Thyroid gland (tissue), 4 donors: ENCODE measurements at places on chromosomes 7 and 10.
A peak's percentile ranks its signal among the peaks of the same experiment; 100 is the strongest.

- H3K27ac ChIP-seq = no peak overlapping the region
- H3K27me3 ChIP-seq = no peaks in the 10 kb centered on the region
- H3K4me3 ChIP-seq = no peak overlapping the region
These were observed 965.7 kb downstream of the REEP3 start for GRCh38 chr10:64486901-64487300.

DNA sequence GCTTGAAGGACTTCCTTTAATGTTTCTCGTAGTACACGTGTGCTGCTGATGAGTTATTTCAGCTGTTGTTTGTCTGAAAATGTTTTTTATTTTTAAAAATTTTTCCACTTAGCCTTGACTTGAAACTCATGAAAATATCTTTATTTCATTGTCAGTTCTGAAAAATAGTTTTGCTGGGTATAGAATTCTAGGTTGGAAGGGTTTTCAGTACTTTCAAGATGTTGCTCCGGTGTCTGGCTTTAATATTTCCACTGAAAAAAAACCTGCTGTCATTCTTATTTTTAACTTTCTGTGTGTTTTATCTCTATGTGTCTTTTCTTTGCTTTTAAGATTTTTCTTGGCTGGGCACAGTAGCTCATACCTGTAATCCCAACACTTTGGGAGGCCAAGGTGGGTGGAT is 103.8 kb downstream of the UNCX start:
- DNase-seq = no peak
- H3K4me1 ChIP-seq = no peaks in the 10 kb centered on the region
- no peak overlapping the region for H3K4me3 ChIP-seq
- H3K36me3 ChIP-seq = no peaks in the 10 kb centered on the region

DNA sequence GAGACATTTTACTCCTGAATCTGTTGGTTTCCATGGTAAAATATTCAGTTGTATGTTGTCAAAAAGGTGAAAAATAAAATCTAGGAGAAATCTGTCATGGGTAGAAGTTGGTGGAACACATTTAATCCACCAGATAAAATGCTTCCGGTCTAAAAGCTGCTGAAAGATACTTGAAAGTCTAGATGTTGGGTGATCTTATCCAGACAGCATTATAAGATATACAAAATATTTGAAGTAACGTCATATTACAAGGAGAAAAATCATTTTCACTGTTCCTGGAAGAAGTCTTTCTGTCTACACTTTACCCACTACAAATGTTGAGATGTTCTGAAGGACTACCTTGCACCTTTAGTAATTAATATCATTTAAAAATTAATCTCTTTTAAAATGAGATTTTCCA is 40.9 kb downstream of the CALD1 start:
- no peaks in the 10 kb centered on the region for H3K27me3 ChIP-seq
- DNase-seq = no peak
- H3K4me3 ChIP-seq = no peak overlapping the region
- H3K36me3 ChIP-seq = no peaks in the 10 kb centered on the region

- no peaks in the 10 kb centered on the region for H3K4me1 ChIP-seq
- no peaks in the 10 kb centered on the region for H3K36me3 ChIP-seq
- no peak overlapping the region for H3K27ac ChIP-seq
- no peak for DNase-seq
These were observed 13.4 kb downstream of the STEAP1B start for GRCh38 chr7:22486597-22486996.

DNA sequence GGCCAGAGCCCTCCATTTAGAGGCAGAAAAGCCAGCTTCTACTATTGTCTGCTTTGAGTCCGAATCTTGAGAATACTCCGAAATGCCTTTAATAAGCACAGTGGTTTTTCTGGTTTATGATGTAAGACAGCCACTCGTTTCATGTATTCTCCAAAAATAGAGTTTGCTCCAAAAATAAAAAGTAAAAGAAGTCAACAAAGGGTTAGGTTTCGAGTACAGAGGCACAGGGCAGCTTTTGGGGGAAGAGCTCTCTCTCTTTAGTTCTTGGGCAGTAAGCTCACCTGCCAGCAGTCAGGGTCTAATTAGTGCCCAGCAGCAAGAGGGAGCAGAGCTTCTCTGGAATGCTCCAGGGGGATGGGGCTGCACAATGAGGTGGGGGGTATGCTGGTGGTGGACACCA is 20.2 kb downstream of the CREB3L2 start:
- no peak overlapping the region for H3K4me3 ChIP-seq
- no peak for DNase-seq
- H3K36me3 ChIP-seq = no peaks in the 10 kb centered on the region
- peak overlapping the region; percentile 83 for H3K27ac ChIP-seq
- H3K4me1 ChIP-seq = peaks cover 79% of the 10 kb centered on the region

- H3K27me3 ChIP-seq = no peaks in the 10 kb centered on the region
- no peak overlapping the region for H3K4me3 ChIP-seq
- H3K27ac ChIP-seq = peak overlapping the region; percentile 48
- no peak for DNase-seq
- H3K36me3 ChIP-seq = no peaks in the 10 kb centered on the region
These were observed 143.3 kb downstream of the HDAC9 start for GRCh38 chr7:18638594-18639452.

DNA sequence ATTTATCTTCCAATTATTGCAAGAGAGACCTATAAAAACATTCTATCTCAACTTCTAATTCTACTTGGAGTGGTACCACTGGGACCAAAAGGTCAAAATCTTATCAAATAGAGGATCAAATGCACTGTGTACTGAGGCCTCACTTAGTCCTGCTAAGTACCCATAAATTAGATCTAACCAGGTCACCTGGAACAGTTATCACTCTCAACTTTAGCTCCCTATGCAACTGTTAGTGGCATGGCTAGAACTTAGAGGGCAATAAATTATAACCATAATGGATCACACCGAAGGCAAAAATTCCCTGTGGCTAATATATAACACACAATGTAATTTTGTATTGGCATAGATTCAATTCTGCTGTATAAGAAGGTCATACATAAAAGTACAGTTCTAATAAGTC is 428.9 kb downstream of the PCDH15 start:
- no peaks in the 10 kb centered on the region for H3K36me3 ChIP-seq
- no peaks in the 10 kb centered on the region for H3K4me1 ChIP-seq
- H3K27ac ChIP-seq = no peak overlapping the region
- H3K27me3 ChIP-seq = no peaks in the 10 kb centered on the region
- no peak overlapping the region for H3K4me3 ChIP-seq

DNA sequence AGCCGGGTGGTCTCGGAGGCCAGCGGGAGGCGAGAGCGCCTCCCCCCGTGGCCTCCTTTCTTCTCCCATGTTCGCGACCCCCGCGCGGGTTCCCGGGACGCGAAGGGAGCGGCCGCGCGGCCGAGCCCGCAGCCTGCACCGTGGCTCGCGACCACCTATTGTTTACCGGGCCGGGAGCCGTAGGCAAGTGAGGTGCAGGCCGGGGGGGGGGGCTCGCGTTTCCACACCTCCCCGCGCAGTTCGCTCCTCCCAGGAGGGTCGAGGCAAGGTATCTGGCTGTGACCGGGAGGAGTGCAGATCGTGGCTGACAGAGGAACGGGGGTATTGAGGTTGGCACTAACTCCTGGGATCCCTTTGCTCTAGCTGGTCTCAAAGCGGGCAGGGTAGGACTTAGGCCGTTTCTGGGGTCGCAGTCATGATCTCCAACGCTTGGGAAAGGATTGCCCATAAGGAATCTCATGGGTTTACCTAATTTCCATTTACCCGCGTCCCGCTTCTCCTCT is 734 bp downstream of the PTPN12 start:
- H3K36me3 ChIP-seq = no peaks in the 10 kb centered on the region
- DNase-seq = peak; percentile 59
- H3K27ac ChIP-seq = peak overlapping the region; percentile 100
- H3K4me1 ChIP-seq = peaks cover 9% of the 10 kb centered on the region
- no peaks in the 10 kb centered on the region for H3K27me3 ChIP-seq
- peak overlapping the region; percentile 83 for H3K4me3 ChIP-seq

GRCh38 chr10:120548210-120548609 is 91.2 kb downstream of the PLPP4 start:
- no peak overlapping the region for H3K4me3 ChIP-seq
- no peaks in the 10 kb centered on the region for H3K27me3 ChIP-seq
- H3K36me3 ChIP-seq = no peaks in the 10 kb centered on the region
- H3K4me1 ChIP-seq = no peaks in the 10 kb centered on the region

GRCh38 chr10:98041352-98042043 is 11.1 kb upstream of the CRTAC1 start:
- no peaks in the 10 kb centered on the region for H3K4me1 ChIP-seq
- no peaks in the 10 kb centered on the region for H3K27me3 ChIP-seq
- H3K36me3 ChIP-seq = no peaks in the 10 kb centered on the region
- no peak overlapping the region for H3K27ac ChIP-seq
- peak; percentile 80 for DNase-seq

GRCh38 chr7:88224601-88225275 is 4.9 kb upstream of the SRI start:
- H3K27me3 ChIP-seq = no peaks in the 10 kb centered on the region
- H3K4me1 ChIP-seq = peaks cover 5% of the 10 kb centered on the region
- H3K4me3 ChIP-seq = no peak overlapping the region
- no peak overlapping the region for H3K27ac ChIP-seq
- H3K36me3 ChIP-seq = no peaks in the 10 kb centered on the region

GRCh38 chr10:114642729-114643128 is 15.3 kb downstream of the ABLIM1 start:
- no peak overlapping the region for H3K4me3 ChIP-seq
- no peaks in the 10 kb centered on the region for H3K27me3 ChIP-seq
- no peaks in the 10 kb centered on the region for H3K36me3 ChIP-seq
- no peak for DNase-seq
- no peak overlapping the region for H3K27ac ChIP-seq

DNA sequence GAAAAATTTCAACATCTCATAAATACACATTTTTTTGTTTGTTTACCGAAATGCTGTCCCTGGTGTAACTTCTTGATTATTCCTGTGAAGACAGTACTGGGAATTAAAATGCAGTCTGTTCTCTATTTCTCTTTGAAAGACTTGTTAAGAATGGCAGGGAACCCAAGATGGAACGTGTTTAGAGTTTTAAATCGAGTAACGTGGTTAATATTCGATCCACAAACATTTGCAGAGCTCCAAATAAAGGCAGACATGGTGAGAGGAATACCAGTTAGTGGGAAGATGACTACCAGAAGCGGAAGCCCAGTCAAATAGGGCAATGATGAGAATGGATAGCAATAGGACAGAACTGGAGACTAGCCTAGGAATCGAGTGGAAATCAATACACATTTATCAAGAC is 6.7 kb downstream of the PON3 start:
- no peaks in the 10 kb centered on the region for H3K36me3 ChIP-seq
- no peak for DNase-seq
- no peak overlapping the region for H3K4me3 ChIP-seq
- H3K4me1 ChIP-seq = no peaks in the 10 kb centered on the region
- no peaks in the 10 kb centered on the region for H3K27me3 ChIP-seq
- no peak overlapping the region for H3K27ac ChIP-seq

DNA sequence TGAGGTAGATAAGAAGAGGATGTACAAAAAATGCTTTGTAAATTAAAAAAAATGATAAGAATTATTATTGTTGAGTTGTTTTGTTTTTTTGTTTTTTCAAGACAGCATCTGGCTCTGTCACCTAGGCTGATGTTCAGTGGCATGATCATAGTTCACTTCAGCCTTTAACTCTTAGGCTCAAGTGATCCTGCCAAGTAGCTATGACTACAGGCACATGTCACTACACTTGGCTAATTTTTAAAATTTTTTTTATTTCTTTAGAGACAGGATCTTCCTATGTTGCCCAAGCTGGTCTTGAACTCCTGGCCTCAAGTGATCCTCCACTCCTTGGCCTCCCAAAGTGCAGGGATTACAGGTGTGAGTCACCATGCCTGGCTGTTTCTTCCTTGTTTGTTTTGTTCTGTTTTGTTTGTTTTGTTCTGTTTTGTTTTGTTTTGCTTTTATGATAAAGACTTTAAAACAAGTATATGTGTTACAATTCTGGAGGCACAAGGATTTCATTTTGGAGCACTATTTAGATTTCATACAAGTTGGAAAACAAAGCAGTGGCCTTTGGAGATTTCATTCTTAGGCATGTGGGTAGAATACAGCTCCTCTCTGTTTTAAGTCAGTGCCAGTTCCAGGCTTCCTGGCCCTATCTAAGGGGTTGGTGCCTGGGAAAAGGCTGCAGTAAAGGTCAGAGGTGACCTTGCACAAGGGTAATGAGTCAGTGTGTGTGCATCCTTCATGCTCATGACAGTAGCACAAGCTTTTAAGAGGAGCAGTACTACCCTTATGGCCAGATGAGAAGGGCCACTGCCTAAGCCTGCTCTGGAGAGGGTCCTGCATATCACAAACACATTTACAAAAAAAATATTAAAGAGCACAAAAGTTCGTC is 17.9 kb downstream of the FGFBP3 start:
- no peak overlapping the region for H3K4me3 ChIP-seq
- H3K36me3 ChIP-seq = no peaks in the 10 kb centered on the region

DNA sequence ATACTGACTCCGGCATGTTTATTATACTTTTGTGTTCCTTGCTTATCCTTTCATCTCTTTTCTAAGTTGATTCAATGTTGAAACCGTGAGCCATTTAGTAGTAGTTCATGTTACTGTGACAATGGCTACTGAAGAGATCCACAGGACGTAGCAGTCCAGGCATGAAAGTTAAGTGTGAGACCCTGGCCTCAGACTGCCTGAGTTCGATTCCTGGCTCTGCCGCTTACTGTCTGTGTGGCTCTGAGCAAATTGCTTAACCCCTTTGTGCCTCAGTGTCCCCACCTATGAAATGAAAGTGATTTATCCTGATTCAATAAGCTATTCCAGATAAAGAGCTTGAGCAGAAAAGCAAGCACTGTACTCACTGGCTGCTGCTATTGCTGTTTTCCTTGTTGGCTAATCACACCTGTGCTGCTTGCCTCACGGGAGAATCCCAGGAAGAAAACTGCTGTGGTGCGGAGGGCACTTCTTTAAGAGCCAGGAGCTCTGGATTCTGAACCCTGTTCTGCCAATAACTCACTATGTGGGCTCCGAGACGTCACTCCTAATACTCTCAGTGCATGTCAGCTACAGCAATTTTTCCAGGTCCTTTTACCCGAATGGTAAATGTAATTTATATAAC is 38.4 kb downstream of the PNLIPRP2 start:
- no peaks in the 10 kb centered on the region for H3K4me1 ChIP-seq
- H3K4me3 ChIP-seq = no peak overlapping the region
- no peak overlapping the region for H3K27ac ChIP-seq
- no peaks in the 10 kb centered on the region for H3K36me3 ChIP-seq
- DNase-seq = no peak

- peaks cover 5% of the 10 kb centered on the region for H3K4me1 ChIP-seq
- H3K36me3 ChIP-seq = peaks cover 51% of the 10 kb centered on the region
- no peaks in the 10 kb centered on the region for H3K27me3 ChIP-seq
These were observed 100.6 kb downstream of the DLG5 start for GRCh38 chr10:77825965-77826364.
